ENCODE measurements at places on chromosomes 2 and 18. TPM values are rescaled to one million over a fixed set of nuclear protein-coding genes. Genes with fewer than 3 reads are reported as not detected.

DNA sequence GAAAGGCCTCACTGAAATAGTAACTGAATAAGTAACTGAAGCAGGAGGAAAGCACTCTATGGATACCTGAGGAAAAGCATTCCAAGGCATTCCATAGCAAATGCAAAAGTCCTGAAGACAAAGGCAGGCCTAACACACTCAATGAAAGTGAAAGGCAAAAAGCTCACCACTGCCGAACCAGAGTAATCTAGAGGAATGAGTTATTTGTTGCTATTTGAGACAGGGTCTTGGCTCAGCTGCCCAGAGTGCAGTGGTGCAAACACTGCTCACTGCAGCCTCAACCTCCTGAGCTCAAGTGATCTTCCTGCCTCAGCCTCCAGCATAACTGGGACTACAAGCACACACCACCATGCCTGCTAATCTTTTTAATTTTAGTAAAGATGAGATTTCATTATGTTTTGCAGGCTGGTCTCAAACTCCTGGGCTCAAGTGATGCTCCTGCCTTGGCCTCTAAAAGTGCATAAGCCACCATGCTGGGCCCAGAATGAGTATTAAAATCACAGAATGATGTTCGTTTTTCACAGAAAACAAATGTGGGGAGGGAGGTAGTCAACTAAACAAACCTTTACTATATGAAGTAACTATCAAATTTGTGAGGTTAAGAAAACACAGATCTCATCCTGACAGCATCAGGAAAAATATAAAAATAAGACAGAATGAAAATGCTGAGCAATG, 17.9 kb downstream of the PIAS2 start:
- no peak for DNase-seq

DNA sequence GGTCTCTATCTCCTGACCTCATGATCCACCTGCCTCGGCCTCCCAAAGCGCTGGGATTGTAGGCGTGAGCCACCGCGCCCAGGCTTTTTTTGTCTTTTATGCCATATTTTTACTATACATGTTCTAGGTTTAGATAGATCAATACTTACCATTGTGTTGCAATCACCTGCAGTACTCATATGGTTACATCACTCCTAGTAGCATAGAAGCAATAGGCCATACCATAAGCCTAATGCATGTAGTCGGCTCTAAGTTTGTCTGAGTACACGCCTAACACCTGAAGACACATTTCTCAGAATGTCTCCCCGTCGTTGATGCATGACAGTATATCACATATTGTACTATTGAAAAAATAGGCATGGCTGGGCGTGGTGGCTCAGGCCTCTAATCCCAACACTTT, 27.1 kb upstream of the TGIF1 start:
- no peak for DNase-seq

GRCh38 chr18:21997207-21998143, 171.9 kb upstream of the GATA6 start:
- no peak for DNase-seq

DNA sequence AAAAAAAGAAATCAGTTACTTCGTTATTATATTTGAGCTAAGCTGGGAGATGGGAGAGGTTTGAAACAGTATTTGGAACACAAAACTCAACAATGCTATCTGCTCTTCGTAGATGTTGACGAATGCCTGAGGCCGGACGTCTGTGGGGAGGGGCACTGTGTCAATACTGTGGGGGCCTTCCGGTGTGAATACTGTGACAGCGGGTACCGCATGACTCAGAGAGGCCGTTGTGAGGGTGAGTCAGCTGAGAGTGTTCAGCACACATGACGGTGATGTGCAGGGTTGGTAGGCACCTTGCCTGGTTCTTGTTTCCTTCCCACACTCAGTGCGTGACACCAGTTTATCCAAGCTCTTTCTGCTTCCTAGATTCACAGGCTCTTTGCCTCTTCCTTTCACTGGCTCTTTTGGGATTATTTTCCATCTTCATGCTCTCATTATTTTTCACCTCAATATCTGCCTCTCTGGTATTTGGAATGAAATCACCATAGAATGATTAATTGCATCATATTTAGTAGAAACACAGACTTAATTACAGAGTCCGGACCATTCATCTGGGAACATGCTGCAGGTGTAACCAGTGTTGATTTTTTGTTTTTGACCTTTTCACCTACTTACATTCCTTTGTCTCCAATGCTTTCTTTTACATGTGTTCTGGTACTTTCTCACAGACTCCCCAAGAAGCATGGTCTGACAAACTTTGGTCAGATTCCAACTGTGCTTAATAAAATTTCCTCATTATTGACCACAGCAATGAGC, 200.6 kb upstream of the RASGRP3 start:
- DNase-seq: peak; percentile 91

The COL6A3 gene
- 61.6 TPM for total RNA-seq

The SPR gene
- total RNA-seq: 47.8 TPM

The TEX44 gene
- not detected for total RNA-seq

The VAMP5 gene
- 61.7 TPM for total RNA-seq

The OLA1 gene
- 56.7 TPM for total RNA-seq

All from right atrium auricular region (tissue), 2 donors.